ENCODE measurements at places on chromosomes 5 and 9.

GRCh38 chr9:7937761-7938491 lies 138.3 kb upstream of the DMAC1 start:
- no peak for DNase-seq

DNA sequence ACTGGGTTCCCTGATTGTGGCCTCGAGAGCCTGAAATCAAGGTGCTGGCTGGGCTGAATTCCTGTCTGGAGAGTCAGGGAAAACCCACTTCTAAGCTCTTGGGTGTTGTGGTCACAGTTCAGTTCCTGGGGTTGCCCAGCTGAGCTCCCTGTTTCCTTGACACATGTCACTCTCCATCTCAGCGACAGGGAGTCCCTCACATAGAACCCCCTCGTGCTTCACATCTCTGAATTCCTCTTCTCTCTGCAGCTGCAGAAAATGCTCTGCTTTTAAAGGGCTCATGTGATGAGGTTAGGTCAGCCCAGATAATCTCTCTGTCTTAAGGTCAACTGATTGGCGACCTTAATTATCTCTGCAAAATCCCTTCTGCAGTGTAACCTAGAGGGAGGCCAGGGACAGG lies 53.5 kb upstream of the NFIL3 start:
- no peak for DNase-seq

DNA sequence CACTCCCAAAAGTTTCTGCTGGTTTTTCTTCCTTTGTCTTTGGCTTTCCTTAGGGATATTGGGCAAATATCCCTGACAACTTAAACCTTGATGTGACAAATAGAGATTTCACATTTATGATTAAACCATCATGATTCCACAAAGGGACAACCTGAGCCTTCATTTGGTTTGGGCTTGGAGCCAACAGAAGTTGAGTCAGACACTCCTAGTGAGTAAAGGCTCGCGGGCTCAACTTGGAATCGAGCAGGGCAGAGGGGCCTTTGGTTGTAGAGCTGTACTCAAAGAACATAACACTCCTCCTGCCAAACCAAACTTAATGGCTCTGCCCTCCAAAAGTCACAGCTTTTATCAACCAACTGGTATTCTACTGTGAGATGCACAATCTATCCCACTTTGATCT lies 290.2 kb upstream of the MAP3K1 start:
- no peak for DNase-seq

- DNase-seq = no peak
These were observed 852 bp downstream of the ARHGEF37 start for GRCh38 chr5:149581931-149582768.

DNA sequence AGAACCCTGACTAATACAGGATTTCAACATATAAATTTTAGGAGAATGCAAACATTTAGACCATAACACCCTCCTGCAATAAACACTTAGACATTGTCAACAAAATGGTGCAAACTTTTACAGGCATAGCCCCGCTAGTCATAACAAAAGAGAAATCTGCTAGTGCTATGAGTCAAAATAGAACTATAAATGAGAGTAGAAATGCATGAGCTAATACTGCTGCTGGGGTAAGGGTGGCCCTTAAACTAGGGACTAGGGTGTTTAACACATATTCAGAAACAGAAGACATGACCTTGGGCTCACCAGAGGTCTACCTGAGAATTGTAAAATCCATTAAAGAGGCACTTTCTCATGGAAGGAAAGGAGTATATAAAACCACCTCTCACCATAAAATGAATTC lies 131.6 kb downstream of the TLR4 start:
- no peak for DNase-seq

DNA sequence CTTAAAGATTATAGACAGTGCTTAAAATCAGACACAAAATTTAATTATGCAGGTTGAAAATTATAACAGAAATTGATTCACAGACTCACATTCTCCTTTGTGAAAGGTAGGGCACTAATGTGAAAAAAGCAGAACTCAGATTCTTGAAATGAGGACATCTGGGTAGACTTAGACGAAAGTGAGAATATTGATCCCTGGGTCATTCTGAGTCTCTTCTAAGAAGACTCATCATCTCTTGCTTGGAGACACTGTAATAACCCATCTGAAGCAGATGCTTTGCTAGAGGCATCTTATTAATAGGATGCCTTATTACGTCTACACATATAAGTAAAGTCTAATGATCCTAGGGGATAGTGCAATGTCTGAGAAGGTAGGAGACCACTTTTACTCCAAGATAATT lies 274.4 kb downstream of the HINT1 start:
- DNase-seq = no peak

DNA sequence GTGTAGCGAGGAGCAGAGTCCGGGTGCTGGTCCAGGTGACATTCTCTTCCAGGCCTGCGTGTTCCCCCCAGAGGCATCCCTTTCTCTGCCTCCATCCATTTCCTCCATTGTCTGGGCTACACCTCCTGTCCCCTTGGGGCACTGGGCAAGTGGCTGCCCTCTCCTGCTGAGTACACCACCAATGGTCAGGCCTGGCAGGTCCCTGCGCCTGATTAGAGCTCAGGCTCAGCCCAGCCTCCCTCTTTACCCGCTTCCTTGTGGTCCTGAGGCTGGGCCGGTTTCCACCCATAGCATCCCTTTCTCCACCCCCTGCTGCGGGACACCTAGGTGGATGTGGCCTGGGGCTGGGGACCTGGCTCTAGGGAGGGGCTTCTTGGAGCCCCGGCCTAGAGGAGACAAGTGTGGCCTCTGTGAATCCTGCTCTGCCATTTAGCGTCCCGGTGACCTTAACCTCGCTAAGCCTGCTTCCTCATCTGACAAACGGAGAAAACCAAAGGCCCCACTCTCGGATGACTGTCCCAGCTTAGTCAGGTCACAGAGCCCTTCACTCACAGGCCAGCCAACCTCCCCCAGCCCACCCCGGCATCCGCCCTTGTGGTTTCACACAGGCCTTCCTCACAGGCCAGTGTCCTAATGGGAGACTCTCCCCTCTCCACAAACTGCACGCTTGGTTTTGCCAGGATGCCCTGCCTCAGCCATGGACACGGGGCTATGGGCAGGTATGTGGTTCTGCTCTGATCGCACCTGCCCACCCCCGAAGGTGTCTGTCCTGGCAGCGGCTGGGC lies 12.9 kb downstream of the DOLPP1 start:
- no peak for DNase-seq

DNA sequence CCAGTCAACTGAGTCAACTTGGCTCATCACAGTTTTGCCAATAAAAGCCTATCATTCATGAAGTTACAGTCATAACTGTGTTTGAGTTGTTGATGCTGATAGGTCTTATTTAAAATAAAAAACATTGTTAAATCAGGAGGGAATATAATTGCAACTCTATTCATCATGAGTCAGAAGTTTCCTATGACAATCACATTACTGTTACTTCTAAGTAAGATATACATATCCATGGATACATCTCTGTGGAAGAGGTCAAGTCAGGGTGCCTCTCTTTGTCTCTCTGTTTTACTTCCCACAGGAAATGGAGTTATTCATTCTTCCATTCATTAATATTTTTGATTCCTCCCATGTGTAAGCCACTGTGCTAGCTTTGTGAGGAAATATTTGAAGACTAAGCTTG lies 2015.4 kb upstream of the WWC1 start:
- no peak for DNase-seq
